ENCODE measurements at places on chromosomes 4 and X.

DNA sequence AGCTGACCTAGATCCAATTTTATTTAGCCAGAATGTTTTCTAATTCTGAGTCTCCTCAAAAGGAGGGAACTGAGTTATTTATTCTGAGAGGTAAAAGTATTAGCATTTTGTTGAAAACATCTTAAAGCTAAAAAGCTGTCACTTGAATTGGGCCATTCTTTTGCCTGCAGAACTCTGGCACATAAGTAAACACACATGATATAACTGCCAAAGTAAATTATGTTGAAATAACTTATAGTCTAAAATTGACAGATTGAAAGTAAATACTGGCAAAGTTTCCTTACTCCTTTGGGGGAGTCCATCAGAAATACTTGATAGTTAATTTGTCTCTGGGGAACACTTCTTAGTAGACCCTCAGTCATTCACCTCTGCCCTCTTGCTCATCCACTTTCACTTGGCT, 38.3 kb upstream of the SLC25A4 start:
- no peak for DNase-seq

- DNase-seq = no peak
Measured at GRCh38 chr4:83606898-83607297, 71.0 kb downstream of the GPAT3 start.

DNA sequence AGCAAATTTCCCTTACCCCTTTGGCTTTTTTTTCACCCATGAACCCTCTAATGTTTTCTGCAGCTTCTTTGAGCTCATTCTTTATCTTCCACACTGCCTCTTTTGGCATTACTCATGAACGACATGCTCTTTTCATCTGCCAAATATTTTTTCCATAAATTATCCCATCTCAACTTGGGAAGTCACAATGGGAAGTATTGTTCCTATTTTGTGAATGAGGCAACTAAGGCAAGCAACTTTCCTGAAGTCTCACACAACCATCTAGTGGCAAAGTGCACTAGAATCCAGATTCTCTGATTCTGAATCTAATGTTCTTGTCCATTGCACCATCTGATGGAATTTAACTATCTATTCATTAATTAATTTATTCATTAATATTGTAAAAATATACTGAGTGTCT, 625 bp downstream of the RTL9 start:
- DNase-seq = no peak

GRCh38 chr4:174436377-174436776, 85.9 kb downstream of the HPGD start:
- no peak for DNase-seq

- DNase-seq = no peak
Measured at GRCh38 chr4:98601708-98602107, 56.7 kb downstream of the TSPAN5 start.
